ENCODE measurements at places on chromosomes 11 and 22.

DNA sequence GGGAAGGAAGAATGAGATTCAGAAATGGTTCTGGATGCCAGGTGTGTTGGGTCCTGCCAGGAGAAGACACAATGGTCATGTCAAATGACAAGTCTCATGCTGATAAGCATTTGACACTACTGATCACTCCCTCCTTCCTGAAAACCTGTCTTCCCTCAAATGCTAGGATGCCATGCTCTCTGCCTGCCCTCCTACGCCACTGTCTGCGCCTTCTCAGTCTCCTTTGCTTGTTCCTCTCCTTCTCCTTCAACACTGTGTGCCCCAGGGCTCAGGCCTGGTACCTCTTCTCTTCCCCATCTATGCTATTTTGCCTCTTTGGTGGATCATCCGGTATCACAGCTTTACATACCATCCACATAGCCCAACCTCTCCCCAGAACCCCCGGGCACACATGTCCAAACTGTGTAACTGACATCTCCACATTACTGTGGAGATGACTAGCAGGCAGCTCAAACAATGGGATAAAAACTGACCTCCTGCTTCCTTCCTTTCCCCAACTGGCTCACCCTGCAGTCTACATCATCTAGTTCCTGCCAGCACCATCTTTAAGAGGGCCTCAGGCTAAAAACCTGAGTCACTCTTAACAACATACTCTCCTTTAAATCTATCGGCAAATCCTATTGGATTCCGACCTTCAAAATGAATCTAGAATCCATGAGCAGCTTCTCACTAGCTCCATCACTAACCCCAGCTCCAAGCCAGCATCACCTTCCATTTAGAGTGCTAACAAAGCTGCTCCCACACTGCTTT lies 8.2 kb downstream of the AP1B1 start:
- H3K36me3 ChIP-seq, result no peaks in the 10 kb centered on the region
- DNase-seq, result no peak
- H3K4me1 ChIP-seq, result peaks cover 35% of the 10 kb centered on the region
- no peak overlapping the region for H3K27ac ChIP-seq

DNA sequence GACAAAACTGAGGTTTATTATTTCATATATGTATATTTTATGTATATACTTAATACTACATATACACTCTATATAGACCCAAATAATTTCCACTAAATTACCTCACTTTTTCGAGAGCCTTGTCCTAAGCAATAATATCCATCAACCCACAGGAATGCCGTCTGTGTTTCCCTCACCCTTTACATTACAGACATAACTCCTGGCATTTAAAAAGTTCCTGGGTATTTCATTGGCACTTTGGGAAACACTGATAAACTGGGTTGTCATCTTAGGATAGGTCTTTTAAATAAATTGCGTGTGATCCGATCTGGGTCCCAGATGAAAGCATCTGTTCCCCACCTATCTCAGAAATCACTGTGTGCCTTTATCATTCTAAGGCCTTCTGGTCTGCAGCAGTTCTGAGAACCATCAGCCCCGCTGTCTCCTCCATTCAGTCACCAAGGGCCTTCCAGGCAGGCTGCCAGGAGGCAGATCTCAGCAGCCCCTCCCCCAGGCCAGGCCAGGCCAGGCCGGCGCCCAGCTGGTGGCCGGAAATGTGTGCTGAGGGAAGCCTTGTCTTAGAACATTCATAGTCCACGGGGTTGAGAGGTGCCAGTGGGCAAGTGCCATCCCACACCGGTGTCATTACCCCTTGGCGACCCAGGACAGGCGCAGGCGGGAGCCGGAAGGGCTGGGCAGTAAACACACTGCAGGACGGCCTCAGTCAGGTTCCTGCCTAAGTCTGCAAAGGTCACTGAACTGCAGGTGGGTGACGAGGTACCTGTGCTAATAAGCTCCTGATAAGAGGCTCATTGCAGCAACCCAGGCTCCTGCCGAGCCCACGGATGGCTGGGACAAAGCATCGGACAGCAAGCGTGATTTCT lies 3.3 kb downstream of the FGF19 start:
- no peak overlapping the region for H3K4me3 ChIP-seq
- H3K36me3 ChIP-seq, result no peaks in the 10 kb centered on the region
- H3K27me3 ChIP-seq, result no peaks in the 10 kb centered on the region
- DNase-seq, result peak; percentile 82
- no peak overlapping the region for H3K27ac ChIP-seq
- H3K4me1 ChIP-seq, result no peaks in the 10 kb centered on the region

DNA sequence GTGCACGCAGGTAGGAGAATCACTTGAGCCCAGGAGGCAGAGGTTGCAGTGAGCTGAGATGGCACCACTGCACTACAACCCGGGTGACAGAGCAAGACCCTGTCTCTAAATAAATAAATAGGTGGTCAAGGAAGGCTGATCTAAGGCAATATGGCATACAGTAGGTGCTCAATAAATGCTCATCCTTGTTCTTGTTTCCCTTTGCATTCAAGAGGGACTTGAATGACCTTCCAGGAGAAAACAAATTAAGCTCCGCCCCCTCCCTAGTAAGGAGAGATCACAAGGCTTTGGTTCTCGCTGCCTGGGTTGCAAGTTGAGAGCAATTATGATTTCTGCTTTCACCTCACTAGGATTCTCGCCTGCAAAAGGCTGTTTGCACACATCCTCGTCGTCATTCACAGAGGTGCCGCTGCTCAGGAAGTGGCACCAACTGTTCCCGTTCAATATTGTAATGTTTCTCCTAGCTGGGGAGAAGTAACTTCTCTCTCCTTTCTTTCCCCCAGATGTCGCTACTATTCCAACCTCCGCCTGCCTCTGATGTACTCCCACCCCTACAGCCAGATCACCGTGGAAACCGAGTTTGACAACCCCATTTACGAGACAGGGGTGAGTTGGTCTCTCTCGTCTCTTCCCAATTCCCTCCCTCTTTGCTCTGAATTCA lies 51.8 kb upstream of the ASPHD2 start:
- no peaks in the 10 kb centered on the region for H3K4me1 ChIP-seq
- DNase-seq, result no peak
- H3K4me3 ChIP-seq, result no peak overlapping the region
- no peaks in the 10 kb centered on the region for H3K27me3 ChIP-seq
- H3K27ac ChIP-seq, result no peak overlapping the region

DNA sequence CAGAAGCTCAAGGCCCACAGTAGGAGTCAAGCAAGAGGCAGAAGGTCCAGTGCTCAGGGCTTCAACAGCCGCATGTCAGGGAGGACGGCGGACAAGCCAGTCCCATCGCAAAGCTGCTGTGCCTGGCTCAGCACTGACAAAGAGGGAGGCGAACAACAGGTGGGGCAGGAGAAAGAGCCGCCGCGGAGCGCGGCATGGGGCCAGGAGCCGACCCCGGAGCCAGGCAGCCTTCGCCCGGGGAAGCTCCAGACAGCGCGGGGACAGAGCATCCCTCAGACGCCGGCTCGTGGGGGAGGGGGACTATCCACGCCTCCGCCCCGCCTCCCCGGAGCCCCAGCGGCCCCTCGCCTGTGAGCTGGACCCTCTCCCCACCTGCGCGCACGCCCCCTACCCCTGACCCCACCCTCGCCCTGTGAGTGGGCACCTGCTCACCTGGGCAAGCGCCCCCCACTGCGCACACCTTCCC lies 369 bp downstream of the DHCR7 start:
- peak overlapping the region; percentile 84 for H3K4me3 ChIP-seq
- H3K27me3 ChIP-seq, result no peaks in the 10 kb centered on the region
- no peak for DNase-seq
- peak overlapping the region; percentile 59 for H3K27ac ChIP-seq
- H3K36me3 ChIP-seq, result no peaks in the 10 kb centered on the region
